ENCODE measurements at places on chromosomes 7 and 10.

DNA sequence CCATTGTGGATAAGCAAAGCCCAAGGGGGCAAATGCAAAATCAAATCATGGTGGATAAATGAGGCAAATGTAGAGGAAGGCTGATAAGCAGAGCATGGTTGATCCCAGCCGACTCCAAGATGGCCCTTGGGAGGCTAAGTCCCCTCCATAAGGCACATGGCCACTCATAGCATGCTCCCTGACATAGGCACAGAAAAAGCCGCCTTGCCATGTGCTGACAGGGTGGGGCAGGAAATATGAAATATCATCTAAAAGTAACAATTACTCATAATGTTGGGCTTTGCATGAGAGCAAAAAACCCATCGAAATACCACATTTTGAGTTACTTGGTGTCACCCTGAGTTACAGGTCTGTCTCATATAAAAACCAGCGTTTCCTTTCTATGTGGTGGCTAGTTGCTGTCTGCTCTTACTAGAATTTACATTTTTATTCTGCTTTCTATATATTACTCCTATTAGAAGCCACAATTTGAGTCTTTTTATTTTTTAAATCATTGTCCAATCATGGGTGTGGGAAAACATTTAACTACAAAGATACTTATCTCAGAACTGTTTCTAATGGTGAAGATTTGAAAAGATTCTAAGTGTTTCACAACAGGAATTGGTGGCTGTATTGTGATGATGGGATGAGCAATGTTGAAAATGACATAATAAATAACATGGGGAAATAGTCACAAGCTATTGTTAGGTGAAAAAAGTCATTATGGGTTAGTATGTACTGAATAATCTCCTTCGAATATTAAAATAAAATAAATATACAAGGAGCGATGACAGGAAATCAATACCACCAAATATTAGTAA, 102.7 kb downstream of the CUBN start:
- DNase-seq = no peak

DNA sequence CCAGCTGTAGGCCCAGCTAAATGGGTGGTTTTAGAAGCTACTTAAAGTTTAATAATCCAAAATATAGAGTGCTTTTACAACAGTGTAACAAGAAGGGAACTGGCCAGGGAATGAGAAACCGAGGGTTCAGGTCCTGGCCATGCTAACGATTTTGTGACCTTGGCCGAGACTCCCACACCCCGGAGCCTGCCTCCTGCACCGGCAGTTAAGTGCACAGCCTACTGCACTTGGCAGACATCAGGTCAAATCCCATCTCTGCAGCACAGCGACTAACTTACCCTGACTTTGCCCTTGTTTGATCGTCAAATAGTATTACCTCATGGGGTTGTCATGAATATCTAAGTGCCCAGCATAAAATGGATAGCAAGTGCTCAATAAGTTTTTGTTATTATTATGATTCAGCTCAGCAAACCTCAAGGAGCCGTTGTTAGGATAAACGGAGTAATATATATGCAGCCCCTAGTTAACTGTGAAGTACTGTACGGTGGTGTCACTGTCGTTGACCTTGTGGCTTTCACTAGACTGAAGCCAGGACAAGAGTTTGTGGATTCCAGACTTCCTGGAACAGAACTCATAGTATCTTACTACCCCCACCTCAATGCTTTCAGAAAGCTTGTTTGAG, 35.5 kb downstream of the LYZL1 start:
- DNase-seq = no peak

- DNase-seq = no peak
Measured at GRCh38 chr10:10605551-10606081, 412.1 kb upstream of the CELF2 start.

GRCh38 chr7:139358541-139359365, 941 bp upstream of the LUC7L2 start:
- peak; percentile 30 for DNase-seq

- no peak for DNase-seq
Measured at GRCh38 chr10:22986771-22987542, 59.1 kb downstream of the ARMC3 start.

DNA sequence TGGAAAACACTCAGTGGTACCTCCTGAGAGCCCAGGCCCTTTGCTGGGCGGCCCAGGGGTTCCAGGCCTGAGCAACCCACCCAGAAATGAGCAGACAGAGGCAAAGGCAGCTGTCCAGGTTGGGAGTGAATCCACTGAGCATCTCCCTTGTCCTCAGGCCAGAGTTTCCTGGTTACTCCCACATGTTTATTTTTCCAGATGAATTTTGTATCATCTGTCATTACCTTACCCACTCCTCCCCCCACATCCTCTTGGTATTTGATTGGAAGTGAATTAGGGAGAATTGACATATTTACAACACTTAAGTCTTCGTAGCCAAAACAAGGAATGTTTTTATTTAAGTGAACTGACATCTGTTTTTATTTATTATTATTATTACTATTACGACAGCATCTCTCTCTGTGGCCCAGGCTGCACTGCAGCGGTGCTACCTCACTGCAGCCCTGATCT, 13.2 kb upstream of the LMBR1 start:
- no peak for DNase-seq

DNA sequence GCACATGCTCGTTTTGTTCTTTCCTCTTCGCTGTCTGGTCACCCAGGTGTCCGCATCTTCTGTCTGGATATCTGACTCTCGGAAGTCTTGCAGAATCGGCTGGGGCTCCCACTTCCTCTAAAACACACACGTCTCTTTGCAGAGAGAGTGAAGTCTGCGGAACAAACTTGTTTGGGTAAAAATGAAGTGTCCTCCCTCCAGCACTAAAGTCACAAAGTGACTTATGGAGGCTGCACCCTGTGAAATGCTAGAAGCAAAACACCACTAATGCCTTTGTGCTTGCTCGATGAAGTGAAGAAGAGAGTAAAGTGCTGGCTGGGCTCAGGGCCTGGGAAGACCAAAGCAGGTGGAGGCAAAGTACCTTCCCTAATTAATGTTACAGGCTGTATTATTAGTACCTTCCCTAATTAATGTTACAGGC, 71.4 kb downstream of the FGFR2 start:
- DNase-seq = no peak

- no peak for DNase-seq
Measured at GRCh38 chr7:16365952-16366351, 55.4 kb downstream of the CRPPA start.

- peak; percentile 68 for DNase-seq
Measured at GRCh38 chr10:79241990-79242619, 105.2 kb upstream of the PPIF start.

GRCh38 chr7:139643951-139644585, 120.6 kb downstream of the CLEC2L start:
- DNase-seq = no peak

DNA sequence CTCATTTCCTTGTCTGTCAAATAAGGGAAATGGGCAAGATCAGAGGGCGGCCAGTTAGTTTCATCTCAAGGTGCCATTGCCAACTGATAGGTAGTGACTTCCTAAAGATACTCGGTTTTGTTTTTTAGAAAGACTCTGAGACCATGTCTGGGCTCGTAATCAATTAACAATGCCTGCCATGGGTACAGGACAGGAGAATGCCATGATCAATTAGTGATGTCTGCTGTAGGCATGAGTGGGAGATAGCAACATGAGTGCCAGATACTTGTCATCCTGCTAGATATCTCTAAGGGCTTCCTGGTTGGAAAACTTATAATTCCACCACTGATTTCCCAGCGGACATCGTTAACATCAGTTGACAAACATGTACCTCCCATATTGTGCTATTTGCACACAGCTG, 64.8 kb downstream of the SH3PXD2A start:
- DNase-seq = no peak

DNA sequence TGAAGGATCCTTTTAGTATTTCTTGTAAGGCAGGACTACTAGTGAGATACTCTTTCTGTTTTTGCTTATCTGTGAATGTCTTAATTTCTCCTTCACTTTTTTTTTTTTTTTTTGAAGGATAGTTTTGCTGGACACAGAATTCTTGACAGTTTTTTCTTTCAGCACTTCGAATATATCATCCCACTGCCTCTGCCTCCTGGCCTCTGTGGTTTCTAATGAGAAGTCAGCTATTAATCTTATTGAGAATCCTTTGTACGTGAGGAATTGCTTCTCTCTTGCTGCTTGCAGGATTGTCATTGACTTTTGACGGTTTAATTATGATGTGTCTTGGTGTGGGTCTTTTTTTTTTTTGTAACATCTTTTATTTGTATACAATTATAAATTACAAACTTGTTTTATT, 12.6 kb upstream of the WAC start:
- no peak for DNase-seq

GRCh38 chr10:69004821-69005220, 16.2 kb downstream of the KIFBP start:
- no peak for DNase-seq

- no peak for DNase-seq
Measured at GRCh38 chr7:128321044-128321422, 22.7 kb downstream of the RBM28 start.

- no peak for DNase-seq
Measured at GRCh38 chr7:37128327-37129034, 320.2 kb downstream of the ELMO1 start.

DNA sequence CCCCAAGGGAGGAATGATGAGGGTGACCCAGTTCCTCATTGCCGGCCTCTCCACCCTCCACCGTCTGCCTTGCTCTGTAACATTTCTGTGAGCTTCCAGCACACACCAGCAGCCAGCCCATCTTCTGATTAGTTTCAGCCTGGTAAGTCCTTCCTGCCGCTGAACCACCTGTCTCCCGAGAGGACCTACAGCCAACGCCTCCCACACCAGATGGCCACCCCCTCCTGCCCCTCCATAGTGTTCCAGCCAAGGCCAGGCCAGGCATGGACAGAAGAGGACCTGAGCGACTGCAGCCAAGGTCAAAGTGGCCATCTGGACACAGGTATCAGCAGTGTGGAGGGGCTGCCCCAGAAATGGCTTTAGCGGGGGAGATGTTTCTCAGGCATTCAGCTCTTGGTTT, 170.7 kb upstream of the CTBP2 start:
- DNase-seq = no peak

DNA sequence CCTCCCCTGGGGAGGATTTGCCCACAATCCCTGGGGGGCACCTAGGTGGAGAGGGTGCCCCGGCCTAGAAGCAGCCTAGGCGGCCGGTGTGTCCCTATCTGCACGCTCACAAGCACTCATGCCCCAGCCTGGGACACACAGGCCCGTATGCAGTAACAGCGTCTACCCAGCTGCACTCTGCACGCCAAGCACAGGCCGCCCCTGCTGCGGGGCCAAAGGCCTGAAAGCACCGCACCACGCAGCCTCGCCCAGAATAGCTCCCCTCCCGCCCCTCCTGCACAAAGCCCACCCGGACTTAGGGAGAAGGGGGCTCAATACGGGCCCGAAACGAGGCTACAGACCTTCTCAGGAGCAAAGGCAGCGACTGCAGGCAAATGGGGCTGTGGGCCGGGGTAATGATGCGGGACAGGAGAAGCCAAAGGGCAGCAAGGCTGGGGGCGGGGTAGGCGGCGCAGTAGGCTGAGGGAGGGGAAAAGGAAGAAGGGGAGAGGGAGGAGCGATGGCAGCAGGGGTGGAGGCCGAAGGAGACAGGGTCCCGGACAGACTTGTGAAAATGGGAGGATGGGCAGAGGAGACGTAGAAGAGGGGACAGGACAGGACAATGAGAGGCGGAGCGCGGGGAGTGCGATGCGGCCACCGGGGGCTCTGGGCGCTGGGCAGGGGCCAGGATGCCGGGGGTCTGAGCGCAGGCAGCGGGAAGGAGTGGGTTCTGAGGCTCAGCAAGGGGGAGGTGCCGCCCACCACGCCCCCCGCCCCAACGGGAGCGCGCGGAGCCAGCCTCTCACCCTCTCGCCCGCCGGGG, 544 bp downstream of the GPRIN2 start:
- DNase-seq = no peak

- no peak for DNase-seq
Measured at GRCh38 chr7:2289111-2289586, 25.1 kb downstream of the SNX8 start.

GRCh38 chr10:116766837-116767634, 24.7 kb upstream of the HSPA12A start:
- no peak for DNase-seq

- DNase-seq = no peak
Measured at GRCh38 chr10:116143673-116144222, 129.3 kb downstream of the GFRA1 start.

GRCh38 chr10:33334805-33335550, 511 bp upstream of the NRP1 start:
- DNase-seq = peak; percentile 27

GRCh38 chr7:51031791-51032515, 249.3 kb upstream of the GRB10 start:
- DNase-seq = no peak

DNA sequence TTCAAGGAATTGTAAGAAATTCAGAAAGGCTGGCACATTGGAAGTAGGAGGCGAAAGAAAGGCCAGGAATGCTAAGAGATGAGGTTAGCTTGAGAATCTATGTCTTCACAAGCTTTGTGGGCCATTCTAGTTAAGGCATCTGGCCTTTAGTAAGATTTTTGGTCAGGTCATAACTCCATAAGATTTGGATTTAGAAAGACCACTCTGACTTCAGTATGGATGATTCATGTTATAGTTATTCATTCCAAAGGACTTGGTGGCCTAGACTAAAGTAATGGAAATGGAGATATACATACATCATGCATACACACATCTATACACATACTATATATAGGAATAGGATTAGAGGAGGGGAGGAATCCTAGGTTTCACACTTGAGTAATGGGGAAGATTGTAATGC, 77.5 kb downstream of the SEPTIN7 start:
- no peak for DNase-seq

- DNase-seq = no peak
Measured at GRCh38 chr10:24762966-24763623, 39.4 kb upstream of the ARHGAP21 start.

GRCh38 chr7:55969391-55969790, 5.0 kb downstream of the NIPSNAP2 start:
- DNase-seq = no peak

DNA sequence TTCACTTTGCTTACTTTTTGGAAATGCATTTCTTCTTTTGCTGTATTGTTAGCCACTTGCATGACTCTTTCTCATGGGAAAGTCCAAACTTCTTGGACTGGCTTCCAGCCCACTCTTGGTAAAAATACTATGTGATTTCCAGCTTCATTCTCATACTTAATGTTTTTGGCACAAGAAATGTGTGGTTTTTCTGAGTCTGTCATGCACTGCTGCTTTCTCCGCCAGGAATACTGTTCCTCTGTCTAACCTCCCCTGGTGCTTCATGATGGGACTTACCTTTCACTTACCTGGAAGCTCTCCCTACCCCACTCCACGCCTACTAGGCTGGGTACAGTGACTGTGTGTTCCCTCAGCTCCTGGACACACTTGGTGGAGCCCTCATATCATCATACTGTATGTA, 18.7 kb downstream of the MGAM2 start:
- DNase-seq = no peak

GRCh38 chr10:69885379-69886013, 83.8 kb downstream of the COL13A1 start:
- no peak for DNase-seq

GRCh38 chr10:128007056-128007455, 100.2 kb downstream of the PTPRE start:
- DNase-seq = no peak

DNA sequence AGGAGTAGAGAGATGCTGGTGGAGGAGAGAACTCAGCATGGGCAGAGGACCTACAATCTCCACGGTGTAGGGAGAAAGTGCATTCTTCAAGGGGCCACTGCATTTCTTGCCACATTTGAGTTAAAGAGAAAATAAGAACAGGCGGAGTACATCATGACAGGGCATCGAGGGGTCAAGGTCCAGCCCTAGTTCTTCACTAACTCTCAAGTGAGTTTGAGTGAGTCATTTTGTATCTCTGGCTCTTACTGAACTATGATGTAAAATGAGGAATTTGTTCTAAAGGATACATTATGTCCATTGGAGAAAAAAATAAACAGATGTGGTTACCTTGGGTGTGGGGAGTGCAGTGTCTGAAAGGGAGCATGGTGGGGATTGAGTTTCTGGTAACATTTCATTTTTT, 182.9 kb downstream of the XPNPEP1 start:
- no peak for DNase-seq

Data from GM12892 (cell line).